ENCODE measurements at places on chromosomes 11 and 22.

DNA sequence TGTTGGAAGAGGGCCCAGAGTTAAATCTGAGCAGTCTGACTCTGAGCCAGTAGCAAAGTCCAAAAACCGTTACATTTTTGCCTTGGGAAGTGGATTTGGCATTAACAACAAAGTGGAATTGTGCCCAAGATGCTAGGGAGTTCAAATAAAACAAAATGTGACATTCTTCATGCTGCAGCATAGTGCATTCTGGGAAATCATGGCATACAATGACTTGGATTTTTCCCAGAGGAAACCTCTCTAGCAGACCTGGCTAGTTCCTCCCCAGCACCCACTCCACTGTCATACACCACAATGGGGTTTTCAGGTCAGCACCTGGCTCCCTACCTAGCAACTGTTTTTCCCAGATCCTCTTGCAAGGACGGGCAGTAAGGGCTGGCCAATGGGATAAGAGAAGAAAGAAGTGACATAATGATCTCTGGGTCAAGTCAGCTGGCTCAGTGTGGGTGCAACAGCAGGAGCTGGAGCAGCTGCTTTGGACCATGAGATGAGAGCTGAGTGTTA, 24.8 kb upstream of the CYB5R3 start:
- DNase-seq = peak; percentile 71

DNA sequence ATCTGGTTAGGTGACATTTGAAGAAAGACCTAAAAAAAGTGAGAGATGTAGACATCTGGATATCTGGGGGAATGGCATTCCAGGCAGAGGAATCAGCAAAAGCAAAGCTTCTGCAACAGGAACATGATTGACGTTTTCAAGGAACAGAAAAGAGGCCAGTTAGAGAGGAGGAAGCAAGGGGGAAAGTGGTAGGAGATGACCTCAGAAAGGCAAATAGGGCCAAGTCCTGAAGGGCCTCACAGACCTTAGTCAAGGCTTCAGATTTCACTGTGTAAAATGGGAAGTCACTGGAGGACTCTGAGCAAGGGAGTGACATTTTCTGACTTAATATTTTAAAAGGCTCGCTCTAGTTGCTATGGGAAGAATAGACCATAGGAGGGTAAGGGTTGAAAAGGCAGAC, 9.7 kb downstream of the DEUP1 start:
- DNase-seq = no peak

GRCh38 chr11:105215528-105215927, 76.0 kb upstream of the CARD18 start:
- no peak for DNase-seq

DNA sequence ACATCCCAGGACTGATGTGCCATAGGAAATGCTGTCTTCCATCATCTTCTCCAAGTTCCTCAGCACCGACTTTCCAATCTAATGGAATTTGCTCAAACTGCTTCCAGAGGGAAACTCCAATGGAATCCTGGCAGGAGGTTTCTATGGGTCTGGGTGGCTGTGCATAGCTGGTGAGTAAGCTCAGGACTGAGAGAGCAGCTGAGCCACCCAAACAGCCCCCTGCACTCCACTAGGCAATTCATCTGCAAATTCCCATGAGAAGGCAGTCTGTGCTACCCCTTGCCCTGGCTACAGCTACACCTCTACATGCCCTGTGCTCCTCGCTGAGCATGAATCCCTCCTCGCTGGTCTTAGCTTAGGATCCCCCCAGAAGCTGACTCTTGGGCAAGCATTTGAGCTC, 127.9 kb upstream of the CSNK2A3 start:
- no peak for DNase-seq

DNA sequence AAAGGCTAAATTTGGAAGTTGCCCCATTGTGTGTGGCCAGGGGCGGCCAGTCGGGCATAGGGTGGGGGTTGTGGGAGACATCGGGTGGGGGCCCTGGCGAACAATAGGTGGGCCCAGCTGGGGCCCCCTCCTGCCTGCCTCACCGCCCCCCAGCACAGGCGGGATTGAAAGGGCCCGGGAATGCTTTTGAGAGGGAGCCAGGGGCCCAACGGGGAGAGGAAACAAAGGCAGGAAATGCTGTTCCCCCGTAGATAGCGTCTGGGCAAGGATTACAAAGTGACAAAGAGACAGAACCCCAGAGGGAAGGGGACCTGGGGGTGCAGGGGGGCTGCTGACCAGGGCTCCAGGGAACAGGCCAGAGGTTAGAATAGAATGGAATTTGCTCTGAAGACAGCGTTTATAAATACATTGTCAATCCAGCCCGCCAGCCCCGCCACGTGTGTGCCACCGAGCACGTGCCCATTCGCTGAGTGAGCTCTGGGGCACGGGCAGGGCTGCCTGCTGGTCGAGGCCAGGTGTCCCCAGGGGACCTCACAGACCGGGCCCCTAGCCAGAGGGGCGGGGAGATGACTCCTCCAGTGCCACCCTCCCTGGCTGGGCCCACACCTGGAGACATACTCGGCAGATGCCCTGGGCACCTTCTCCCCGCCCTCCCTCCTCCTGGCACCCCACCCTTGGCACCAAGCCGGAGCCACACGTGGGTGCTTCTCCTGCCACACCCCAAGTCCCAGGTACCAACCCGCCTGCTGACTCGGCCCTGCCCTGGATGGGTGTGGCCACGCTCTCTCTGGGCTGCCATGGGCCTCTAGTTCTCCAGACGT, 9.7 kb downstream of the PDGFB start:
- no peak for DNase-seq

DNA sequence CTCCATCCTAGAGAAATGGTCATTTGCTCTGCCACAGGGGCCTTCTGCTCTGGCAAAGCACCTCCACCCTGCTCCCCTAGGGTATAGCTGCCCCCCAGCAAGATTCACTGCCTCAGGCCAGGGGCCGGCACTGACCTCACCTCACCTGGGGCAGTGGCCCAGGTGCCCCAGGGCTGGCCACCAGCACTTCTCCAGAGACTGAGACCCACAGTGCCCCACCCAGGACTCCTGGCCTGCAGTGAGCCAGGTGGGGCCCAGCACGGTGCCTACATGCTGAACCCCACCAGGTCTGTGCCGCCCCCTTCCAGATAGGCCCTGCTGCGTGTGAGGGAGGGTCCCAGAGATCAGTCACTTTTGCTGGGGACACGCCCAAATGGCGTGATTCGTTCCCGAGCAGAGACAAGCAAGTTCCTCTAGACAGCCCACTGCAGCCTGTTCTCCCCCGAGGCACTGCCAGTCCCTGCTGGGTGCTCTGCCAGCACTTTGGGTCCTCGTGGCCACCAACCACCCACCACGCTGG, 10.8 kb downstream of the GNB1L start:
- DNase-seq = peak; percentile 16

DNA sequence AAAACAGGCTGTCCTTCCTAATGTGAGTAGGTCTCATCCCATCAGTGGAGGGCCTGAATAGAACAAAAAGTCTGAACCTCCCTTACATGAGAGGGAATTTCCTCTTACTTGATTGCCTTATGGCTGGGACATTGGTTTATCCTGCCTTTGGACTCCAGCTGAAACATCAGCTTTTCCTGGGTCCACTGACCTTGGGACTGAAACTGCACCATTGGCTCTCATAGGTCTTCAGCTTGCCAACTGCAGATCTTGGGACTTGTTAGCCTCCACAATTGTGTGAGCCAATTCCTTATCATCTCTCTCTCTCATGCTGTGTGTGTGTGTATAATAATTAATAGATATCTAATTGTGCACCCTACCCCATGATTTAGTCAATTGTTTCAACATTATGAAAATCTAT, 375.3 kb upstream of the DDI1 start:
- no peak for DNase-seq

DNA sequence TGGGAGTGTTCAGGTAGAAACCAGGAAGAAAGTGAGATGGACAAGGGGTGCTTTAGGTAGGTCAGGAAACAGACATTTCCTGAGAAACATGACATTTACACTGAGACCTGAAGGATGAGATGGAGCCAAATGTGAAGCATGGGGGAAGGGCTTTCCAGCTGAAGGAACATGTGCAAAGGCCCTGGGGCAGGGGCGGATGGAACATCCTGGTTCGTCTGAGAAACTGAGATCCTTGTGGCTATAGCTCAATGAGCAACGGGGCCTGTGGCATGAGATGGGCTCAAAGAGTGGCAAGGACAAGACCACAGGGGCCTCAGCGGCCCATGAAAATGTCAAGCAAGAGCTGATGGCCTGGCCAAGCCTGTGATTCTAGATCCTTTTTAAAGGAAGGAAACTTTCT, 127.4 kb downstream of the DSCAML1 start:
- no peak for DNase-seq

DNA sequence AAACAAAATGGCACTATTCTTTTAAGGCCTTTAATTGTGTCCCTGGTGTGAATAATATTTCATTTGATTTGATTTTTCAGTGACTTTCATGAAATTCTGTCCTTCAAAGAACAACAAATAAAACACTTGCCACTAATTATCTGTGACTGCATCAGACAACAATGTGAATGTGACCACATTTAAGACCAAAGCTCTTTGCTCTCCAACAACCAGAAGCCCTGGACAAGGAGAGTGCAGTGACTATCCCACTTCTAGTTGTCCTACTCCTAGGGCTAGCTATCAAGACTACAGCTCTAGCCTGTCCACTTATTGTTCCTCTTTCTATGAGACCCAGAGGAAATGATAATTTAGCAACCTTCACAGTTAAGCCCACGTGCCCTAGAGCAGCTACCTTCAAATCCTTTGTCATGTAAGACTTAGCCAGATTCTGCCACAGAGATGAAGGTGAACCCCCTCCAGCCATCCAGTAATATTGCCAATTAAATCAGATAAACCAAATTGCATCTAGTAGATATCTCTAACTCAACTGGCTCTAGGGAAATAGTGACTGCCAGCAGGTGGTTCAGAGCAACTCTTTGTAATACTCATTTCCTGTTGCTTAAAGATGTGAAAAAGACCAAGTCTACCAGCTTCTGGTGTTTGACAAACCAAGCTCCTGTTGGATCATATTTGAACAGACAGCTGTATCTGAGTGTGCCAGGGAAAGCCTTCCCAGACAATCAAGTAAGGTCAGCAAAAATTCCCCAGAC, 142.6 kb upstream of the BLID start:
- DNase-seq = peak; percentile 64

GRCh38 chr11:68025047-68025446, 5.4 kb upstream of the NDUFS8 start:
- no peak for DNase-seq

DNA sequence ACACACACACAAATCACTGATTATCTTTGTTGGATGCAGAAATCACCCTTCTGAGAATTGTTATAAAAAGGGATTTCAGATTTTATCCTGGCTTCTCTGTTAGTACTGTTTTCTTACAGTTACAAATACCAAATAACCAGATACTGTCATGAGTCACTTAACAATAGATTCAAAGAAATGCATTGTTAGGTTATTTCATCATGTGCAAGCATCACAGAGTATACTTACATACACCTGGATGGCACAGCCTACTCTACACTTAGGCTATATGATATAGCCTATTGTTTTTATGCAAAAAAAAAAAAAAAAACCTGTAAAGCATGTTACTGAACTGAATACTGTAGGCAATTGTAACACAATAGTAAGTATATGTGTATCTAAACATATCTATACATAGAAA, 319.2 kb upstream of the ARHGAP42 start:
- DNase-seq = no peak

- DNase-seq = no peak
Observed at GRCh38 chr22:48899523-48900326, 927.9 kb downstream of the BRD1 start.

DNA sequence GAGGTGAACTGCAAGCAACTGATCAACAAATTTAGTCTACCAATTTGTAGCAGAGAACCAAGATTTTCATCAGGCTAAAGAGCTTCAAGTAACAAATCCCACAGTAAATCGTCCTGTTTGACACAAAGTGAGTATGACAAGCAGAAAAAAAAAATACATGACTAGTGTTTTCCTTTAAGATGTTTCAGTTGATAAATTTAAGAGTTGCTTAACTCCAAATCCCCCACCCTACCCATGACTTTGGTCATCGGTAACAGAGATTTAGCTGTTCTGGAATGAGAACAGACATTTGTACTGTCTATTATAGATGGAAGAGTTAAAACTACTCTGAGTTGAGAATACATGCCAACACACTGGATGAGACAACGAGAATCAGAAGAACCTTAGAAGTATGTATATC, 165.0 kb upstream of the MTMR2 start:
- no peak for DNase-seq

DNA sequence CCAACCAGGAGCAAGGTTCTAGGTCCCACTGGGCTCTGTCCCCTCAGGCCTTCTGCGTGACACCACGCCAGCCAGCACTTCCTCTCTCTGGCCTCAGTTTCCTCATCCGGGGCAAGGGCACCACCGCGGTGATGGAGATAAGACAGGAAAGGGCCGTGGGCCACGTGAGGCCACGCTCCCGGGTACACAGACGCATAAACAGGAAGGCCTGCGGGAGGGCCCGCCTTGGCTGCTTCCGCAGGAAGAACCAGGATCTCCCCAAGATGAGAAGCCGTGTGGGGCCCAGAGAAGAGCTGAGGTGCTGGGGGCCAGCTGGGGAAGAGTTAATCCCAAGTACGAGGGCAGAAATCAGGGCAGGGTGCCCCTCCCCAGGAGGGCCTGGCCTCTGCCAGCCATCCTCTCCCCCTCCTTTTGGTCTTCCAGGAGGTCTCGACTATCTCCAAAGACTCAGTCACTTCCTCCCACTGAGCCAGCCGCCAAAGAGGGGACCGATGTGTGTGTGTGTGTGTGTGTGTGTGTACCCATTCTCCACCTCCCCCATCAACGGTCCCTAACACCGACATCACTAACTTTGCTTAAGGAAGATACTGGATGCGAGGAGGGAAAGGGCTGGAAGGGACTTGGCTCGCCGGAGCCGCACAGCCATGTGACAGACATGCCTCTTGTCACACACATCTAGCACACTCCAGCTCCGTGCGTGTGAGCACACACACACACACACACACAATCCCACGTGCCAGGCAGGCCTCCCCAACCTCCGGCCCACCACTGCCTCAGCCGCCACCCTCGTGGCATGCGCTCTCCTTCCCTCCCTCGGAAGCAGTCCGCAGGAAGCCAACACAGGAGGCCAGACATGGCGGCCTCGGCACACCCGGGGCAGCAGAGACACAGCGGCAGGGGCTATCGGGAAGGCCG, 1.4 kb downstream of the MFNG start:
- peak; percentile 94 for DNase-seq

DNA sequence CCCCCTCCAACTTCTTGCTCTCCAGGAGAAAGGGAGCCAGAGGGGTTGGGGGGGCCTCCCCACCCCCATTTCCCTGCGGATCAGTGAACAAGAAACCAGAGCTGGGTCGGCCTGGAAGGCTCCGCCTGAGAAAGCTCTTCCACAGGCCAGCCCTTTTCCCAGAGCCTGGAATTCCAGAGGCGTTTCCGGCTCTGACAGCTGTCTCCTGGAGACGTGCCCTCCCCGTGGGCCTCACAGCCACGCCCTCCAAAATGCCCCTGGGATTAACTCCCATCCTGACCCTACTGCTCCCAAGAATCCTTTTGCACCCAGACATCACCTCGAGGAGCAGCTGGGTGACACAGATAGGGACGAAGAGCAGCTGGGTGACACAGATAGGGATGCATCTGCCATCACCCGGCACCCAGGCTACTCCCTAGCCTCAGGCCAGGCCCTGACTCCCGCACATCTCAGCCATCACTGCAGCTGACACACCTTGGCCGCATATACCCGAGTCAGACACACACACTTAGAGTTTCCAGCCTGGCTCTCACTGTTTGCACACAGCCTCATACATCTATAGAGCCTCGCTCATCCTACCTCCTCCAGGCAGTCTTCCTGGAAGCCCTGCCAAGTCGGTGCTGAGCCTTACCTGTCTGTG, 7.6 kb upstream of the CDC42EP1 start:
- no peak for DNase-seq
